Stimulated activated CD8-positive, alpha-beta memory T cell treated with anti-CD3 and anti-CD28 coated beads, Interleukin-4, amount 100 ng/mL, for 48 hours (primary cell): ENCODE measurements at places on chromosomes 7 and 10.
A peak's percentile ranks its signal among the peaks of the same experiment; 100 is the strongest.

DNA sequence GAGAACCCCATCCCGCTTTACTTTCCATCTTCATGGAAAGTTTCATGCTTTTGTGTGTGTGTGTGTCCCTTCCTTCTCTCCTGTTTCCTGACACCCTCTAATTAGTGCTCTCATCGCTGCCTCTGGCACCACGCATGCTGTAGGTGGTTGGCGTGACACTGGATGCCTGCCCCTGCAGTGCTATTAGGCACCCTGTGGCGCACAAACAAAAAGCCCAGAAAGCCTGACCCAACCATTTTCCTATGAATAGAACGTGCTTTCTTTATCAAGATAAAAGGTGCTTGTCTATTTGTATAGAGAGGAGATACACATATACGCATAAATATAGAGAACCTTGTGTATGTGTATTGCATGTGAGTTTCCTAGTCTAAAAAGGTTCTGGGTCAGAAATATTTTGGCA lies 120.8 kb upstream of the CDCA7L start:
- no peak for DNase-seq

- no peak for DNase-seq
Measured at GRCh38 chr7:140674356-140674800, 1.6 kb downstream of the ADCK2 start.

DNA sequence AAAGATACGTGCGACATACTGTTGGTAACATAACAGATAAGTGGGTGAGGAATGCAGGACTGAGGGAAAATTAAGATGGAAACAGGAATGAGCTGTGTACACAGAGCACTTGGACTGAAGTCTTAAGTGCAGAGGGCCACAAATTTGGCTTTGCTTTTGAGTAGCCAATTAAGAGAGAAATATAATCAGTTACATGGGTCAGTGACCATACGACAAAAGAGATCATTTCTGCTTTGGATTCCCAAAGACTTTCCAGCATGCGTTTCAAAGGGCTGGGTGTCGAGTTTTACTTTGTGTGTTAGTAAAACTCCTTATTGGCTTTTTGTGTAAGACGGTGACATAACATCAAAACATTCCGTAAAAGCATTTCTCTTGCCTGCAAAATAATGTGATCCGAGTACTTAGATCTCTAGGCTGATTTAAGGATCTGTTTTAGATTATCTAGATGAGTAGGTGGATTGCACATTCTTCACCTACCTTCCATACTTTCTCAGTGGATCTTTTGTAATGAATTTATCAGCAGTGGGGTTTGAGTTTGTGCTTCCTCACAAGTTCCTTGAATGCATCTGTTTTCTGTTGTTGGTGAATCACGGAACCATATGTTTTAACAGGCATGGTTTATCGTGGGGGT lies 7.5 kb downstream of the RABGEF1 start:
- no peak for DNase-seq

- DNase-seq, result peak; percentile 32
Measured at GRCh38 chr7:66629222-66630062, 761 bp downstream of the KCTD7 start.

DNA sequence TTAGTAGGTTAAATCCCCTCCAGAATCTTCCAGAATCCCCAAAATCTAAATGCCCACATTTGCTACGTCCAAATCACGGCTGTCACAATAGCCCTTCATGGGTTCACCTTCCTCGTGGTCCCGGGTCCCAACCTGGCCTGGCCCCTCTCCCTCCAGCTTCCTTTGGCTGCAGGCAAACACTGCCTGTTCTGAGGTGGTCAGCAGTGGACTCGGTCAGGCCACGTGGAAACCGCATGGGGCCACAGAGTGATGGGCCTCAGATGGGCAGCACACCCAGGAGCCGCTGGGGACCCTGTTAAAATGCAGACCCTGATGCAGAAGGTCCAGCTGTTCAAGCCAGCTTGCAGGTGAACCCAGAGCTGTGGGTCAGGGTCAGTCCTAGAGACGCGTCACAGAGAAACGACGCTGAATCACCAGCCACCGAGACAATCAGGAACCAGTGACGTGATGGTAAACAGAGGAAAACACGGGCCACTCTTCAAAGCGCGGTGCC lies 588.6 kb downstream of the DNAJB6 start:
- DNase-seq, result no peak

- no peak for DNase-seq
Measured at GRCh38 chr7:5421714-5422395, 1.8 kb downstream of the TNRC18 start.

- no peak for DNase-seq
Measured at GRCh38 chr10:35795131-35795824, 153.2 kb upstream of the FZD8 start.

DNA sequence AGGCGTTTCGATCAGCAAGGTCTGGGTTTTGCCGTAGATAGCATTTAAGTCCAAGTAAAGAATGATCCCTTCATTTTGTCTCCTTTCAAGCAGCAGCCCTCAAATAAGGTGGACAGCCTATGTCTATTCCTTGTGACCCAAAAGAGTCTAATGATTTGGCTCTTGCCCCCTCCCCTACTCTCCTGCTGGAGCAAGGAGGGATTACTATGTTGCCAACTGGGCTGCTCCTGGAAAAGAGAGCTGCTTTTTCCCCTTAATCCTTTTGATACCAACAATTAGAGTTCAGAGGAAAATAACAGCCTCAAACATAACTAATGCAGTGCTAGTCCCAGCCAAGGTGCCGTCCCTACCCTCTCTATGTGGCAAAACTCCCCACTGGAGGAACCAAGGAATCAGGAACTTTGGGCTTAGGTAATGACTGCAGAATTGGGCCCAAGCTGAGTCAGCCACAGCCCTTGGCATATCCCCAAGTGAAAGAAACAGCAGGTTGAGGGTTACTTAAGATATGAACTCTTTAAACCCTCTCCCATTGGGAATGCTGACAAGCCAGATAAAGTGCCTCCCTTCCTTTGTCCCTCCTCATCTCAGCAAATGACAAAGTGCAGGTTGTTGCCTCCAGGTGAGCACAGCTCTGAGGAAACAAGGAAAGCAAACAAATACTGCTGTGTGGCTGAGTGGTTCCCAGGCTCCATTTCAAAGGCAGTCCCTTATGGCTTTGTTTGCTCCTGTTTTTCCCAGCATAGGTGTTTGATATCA lies 643.7 kb downstream of the INHBA start:
- no peak for DNase-seq
